DMS153 (cell line): ENCODE measurements at places on chromosomes 12 and 14.
A peak's percentile ranks its signal among the peaks of the same experiment; 100 is the strongest.

DNA sequence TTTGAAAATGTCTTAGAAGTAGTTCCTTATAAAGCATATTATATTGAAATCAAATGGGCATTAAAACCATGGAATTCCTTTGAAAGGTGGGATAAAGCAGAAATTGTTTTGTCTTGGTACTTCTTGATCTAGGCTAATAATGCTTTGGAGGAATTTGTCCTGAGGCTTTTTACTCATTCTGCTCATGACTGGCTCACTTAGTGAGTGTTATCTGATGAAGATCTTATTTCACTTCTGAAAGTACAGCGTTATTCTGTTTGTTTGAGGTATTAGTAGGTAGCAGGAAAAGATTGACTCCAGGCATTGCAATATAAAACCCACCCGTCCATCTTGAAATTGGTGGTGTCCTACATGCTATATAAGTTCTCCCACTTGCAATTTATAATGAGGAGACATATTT is 5.5 kb downstream of the C12orf71 start:
- DNase-seq = no peak

DNA sequence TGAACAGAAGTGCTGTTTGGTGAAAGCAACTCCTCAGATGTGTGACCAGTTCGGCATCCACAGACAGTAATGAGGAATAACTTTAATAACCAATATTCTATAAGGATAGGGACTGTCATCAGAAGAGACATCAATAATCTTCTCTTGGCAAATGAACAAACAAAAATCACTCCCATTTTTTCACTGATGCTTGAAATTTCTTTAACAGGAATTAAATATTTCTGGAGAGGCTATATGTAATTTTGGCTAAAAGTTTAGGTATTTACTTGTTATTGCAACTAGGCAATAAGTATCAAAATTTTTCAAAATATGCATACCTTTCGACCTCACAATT is 121.6 kb upstream of the EEA1 start:
- no peak for DNase-seq

DNA sequence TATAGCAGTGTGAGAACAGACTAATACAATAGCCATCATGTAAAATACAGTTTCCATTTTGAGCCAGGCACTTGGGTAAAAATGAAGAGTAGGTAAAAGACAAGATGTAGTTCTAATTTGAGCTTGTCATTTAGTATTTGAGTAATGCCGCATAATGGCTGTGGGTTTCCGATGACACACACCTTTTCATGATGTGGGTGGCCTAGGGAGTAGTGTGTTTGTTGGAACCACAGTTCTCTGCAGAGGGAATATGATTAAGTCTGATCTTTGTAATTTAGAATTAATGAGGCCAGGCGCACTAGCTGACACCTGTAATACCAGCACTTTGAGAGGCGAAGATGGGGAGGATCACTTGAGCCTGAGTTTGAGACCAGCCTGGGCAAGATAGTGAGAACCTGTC is 61.8 kb downstream of the RCOR1 start:
- DNase-seq = no peak

DNA sequence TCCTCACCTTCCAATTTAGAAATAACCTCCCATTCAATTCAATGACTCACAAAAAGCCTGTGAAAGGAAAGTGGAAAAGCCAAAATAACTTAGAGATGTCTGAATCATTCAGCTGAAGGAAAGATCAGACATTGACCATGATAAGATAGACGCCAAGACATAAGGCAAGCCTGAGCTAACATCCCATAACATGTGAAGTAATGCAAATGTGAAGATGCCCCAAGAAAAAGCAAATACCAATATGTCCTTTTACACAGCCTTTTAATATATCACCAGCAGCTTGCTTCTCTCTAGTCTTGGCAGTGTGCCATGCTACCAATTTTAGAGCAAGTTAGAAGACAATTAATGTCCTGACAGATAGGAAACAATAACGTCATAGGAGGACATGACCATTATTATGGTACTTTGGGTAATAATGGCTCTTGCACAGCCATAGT is 2.4 kb upstream of the NUMB start:
- DNase-seq = peak; percentile 51

- DNase-seq = no peak
These were observed 42.2 kb upstream of the MANSC4 start for GRCh38 chr12:27822076-27822712.

DNA sequence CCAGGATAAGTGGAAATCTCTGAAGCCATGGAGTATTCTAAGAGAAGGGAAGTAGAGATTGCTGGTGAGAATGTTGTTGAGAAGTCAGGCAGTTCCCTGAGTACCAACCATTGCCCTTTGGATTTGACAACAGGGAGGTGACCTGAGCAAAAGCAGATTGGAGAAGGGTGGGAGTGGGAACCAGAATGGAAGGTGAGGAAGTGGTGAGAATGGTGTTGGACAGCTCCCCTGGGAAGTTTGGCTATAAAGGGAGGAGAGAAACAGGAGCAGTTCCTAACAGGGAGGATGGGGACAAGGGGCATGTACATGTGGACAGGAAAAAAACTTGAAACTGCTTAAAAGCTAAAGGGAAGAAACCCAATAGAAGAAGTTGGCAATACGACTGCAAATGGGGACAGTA is 198.1 kb downstream of the ETV6 start:
- no peak for DNase-seq

DNA sequence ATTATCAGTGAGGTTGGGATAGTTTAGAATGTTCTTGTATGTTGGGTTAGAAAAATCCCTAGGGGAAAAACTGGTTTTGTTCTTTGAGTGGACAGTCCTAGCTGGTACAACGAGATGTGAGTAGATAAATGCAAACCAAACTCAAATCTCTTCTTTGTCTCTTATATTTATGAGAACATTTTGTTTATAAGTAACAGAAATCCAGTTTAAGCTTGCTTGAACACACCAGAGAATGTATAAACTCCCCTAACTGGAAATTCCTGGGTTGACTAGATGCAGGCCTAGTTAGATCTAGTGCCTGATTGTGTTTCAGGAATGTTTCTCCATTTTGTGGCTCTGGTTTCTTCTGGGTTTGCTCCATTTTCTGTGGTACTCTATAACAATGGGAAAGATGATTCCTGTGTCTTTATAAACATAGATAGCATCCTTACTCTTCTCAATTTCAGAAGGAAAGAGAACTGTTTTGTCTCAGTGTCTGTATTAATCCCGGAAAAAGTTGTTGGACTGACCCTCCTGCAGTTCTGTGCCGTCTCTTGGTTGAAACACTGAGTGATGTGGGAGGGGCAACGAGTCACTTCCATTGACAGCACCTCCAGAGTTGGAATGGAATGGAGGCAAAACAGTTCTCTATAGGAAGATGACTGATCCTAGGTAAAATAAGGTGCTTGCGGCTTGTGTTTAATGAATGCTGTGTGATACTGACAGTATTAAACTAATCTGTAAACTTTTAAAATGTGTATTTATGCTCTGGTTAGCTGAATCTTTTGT is 244.8 kb downstream of the TMTC2 start:
- DNase-seq = no peak

DNA sequence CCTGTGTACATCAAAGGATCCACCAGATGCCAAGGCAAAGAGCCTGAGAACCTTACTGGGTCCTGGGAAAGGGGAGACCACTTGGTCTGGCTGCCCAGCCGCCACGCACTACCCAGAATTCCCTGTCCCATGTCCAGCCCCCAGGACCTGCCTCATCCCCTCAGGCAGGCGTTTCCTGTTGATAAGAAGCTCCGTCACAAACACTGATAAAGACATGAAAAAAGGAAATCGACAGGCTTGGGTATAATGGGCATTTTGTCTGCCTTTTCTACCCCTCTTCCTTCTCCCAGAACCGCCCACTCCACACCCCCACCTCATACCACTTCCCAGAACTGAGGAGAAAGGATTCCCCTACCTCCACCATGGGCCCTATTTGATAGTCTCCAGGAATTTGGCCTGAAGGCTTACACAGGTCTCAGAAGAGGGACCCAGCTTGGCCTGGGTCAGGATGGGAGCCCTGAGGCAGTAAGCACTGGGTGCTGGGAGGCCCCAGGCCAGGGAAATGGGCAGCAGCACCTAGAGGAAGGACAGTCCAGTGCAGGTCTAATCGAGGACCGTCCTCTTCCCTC is 18.8 kb downstream of the ACVRL1 start:
- DNase-seq = no peak

DNA sequence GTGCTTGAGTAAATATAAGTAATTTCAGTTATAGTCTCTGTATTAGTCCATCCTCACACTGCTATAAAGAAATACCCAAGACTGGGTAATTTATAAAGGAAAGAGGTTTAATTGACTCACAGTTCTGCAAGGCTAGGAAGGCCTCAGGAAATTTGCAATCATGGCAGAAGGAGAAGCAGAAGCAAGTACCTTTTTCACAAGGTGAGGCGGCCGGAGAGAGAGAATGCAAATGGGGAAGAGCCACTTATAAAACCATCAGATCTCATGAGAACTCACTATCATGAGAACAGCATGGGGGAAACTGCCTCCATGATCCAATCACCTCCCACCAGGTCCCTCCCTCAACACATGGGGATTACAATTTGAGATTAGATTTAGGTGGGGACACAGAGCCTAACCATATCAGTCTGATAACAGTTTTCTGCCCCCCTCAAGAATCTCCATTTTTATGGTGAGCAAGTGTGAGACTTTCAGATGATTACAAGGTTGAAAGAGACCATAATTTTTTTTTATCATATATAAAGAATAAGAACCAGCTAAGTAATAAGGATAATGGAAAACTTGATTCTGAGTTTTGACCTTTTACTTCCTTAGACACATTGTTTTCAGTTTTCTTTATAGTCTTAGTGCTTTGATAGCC is 35.6 kb downstream of the LEMD3 start:
- no peak for DNase-seq

- no peak for DNase-seq
These were observed 87.7 kb upstream of the PLEKHG7 start for GRCh38 chr12:92615086-92615485.

- no peak for DNase-seq
These were observed 157.7 kb downstream of the TTC7B start for GRCh38 chr14:90658541-90658967.

- DNase-seq = no peak
These were observed 352.9 kb downstream of the NPAS3 start for GRCh38 chr14:33291529-33292104.

- DNase-seq = no peak
These were observed 8.1 kb downstream of the DNAI7 start for GRCh38 chr12:25186788-25187402.

- no peak for DNase-seq
These were observed 55.4 kb upstream of the GARIN2 start for GRCh38 chr14:67133595-67134441.

GRCh38 chr12:126747530-126748149 is 1519.3 kb upstream of the TMEM132C start:
- DNase-seq = no peak

GRCh38 chr12:75717902-75718301 is 206.5 kb upstream of the KRR1 start:
- DNase-seq = no peak

DNA sequence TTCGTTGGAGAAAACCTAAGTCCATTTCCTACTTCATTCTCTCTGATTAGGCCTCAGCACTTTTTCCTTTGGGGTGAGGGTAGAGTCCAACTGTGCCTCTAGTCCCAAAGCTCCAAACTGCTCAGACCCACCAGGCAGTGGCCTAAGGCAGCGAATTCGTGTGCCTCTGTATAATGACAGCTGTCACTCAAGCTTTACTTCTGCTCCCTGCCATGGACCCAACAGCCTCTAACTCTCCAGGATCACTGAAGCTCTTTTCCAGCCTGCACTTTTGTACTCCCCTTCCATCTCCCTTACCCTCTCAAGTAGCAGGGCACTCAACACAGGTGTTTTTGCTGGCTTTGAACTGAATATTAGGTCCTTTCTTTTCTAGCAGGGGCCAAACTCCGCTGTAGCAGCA is 14.8 kb upstream of the OR6S1 start:
- DNase-seq = no peak

GRCh38 chr14:82398256-82398655 is 864.6 kb upstream of the SEL1L start:
- no peak for DNase-seq
